ENCODE measurements at places on chromosomes 4 and X. TPM values are rescaled to one million over a fixed set of nuclear protein-coding genes. Genes with fewer than 3 reads are reported as not detected.

The NUDT10 gene
- total RNA-seq: 0.19 TPM

The UBA1 gene
- total RNA-seq: 193 TPM

The GAGE12H gene
- total RNA-seq: not detected

The SLC10A7 gene
- total RNA-seq: 3.7 TPM

The PWWP3B gene
- total RNA-seq: not detected

The TLR2 gene
- total RNA-seq: 0.13 TPM

The PNMA3 gene
- total RNA-seq: 0.08 TPM
